ENCODE measurements at places on chromosomes 7 and 10. TPM values are rescaled to one million over a fixed set of nuclear protein-coding genes. Genes with fewer than 3 reads are reported as not detected.

NACAD gene
- total RNA-seq, result not detected

PLEKHS1 gene
- 0.15 TPM for total RNA-seq

TUBAL3 gene
- total RNA-seq, result not detected

ITGB8 gene
- total RNA-seq, result not detected

PROSER2 gene
- total RNA-seq, result 0.27 TPM

LLCFC1 gene
- total RNA-seq, result not detected
